ENCODE measurements at places on chromosomes 4 and X.

DNA sequence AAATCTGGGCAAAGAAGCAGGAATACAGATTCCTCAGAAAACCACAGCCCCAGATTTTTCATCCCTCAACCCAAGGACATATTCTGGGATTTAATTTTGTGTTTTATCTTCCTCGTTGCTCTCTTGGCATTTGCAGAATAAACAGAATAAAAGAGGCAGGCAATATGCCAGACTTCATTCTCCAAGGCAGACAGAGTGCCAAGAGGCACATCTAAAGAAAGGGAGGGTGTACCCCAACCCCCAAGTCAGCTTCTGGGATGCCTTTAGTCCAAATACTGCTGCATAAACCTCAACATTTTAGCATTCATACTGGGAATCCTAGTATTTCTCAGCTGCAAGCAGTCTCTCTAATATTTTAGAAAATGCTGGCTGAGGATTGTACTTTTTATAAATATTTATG is 629.2 kb downstream of the KLHL13 start:
- DNase-seq: no peak

DNA sequence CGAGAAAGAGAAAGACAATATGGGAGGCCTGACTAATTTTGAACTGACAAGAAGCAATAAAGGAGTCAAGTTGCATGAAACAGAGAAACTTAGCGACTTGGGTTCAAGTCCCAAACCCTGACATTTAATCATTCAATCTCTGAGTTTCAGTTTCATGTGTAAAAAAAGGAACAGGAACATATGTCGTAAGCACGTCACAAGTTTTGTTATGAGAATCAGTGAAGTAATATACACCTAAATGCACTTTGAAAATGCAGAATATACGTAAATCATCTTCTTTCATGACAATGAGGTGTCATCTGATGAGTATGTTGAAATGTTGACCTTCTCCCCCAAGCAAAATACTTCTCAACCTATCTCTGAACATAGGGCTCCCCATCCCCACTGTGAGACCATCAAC is 10.4 kb downstream of the ACOT9 start:
- no peak for DNase-seq

GRCh38 chrX:98717970-98718369 is 1692.1 kb downstream of the PCDH19 start:
- DNase-seq: no peak

GRCh38 chr4:182236186-182236585 is 7.0 kb upstream of the TENM3 start:
- DNase-seq: no peak

- peak; percentile 84 for DNase-seq
These were observed 81.6 kb downstream of the SORBS2 start for GRCh38 chr4:185730387-185730786.

DNA sequence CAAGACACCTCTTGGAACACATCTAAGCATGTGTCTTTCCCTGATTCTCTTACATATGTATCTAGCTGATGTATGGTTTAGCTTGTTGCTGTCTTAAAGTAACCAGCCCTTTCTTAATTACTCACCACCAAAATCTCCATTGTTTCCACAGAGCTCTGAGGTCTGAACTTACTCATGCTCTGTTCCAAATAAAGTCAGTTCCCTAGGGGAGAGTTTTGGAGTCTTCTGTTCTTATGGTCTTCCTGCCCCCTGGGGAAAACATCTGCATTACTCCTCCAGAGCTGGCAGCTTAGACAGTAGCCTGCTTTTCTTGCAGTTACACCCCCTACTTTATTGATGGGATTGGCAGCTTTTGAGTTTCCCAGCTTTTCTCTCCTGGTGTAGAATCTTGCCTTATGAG is 125.8 kb downstream of the EDA start:
- no peak for DNase-seq

DNA sequence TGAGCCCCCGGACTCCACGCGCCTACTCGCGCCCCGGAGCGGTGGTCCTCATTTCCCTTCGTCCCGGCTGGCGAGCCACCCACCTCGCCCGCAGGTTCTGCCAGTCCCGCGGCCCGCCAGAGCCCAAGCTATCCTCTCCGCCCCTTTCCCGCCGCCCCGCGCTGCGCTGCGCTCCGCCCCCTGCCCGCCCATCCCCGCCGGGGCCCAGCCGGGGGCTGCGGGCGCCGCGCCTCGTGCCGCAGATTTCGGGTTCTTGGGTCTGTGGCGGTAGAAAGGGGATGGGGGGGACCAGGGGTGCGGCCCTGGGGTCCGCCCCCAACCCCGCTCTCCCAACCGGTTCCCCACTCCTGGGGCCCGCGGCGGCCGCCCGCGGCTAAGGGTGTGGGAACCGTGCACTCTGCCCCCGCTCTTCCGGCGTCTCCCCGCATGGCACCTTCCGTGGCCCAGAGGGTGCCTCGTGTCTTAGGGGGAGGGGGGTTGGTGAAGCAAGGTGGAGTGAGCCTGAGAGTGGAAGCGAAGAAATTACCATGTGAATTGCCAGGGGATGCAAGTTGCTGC is 650.8 kb upstream of the DIPK2B start:
- no peak for DNase-seq

- DNase-seq: no peak
These were observed 85.8 kb downstream of the EVC2 start for GRCh38 chr4:5622596-5622995.

DNA sequence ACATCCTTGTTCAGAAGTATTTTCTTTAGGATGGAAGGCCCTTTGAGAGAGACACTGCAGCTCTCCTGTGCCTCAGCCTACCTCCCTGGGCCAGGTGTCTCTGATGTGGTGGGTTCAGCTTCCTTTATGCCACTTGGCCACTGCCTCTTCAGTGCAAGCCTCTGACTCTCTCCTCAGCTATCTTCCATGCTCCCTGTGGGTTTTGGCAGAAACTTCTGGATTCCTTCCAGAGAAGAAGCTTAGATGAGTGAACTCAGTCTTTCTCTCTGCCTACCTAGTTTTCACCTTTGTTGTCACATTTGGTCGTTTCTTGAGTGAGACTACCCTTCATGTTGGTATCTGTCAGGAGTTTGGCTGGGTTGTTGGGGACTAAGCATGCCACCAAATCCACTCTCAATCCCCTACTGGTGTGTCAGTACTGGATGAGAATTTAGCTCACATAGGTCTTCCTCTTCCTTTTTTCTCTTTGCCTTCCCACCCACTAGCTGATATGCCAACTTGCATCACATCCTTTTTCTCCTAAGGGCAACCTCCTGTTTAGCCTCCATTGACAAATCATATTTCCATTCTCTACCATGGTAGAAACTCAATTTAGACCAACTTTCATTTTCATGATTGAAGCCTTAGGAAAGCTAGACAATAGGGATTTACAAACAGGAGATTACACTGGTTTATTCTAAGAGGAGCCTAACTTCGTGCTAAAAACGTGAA is 32.0 kb downstream of the IL15 start:
- no peak for DNase-seq

DNA sequence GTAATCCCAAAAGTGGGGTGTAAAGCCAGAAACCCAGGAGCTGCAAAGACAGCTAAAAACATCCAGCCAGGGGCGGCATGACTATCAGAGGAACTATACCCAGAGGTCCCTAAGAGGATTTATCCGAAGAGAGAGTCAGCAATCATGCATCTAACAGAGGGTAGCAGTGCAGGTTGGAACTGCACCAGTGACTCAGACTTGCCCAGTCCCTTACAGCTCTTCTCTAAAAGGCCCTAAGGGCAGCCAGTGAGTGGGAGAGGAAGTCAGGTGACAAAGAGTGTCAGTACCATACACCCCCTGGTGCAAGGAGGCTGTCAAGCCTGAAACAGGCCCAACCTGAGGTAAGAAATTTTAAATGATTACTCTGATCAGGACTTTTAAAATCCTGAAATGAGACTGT is 88.1 kb downstream of the CAMK2D start:
- no peak for DNase-seq

GRCh38 chr4:147813109-147813773 is 81.4 kb downstream of the ARHGAP10 start:
- no peak for DNase-seq

DNA sequence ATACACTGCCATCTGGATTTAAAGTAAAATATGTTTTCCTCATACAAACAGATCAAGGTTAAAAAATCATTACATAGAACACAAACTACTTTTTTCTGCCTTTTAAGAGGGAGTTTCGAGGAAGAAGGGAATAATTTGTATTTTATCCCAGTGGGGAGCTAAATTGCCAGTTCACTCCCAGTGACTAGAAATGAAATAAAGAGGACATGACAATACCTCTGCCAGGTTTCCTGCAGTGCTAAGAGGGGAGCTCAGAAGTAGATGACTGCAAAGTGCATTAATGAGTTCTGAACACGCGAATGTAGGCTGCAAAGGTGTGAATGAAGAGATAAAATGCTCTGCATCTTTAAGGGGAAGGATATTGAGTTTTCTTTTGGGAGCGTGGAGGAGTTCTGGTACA is 69.7 kb downstream of the SRPX start:
- DNase-seq: no peak

- no peak for DNase-seq
These were observed 25.3 kb downstream of the FHIP1A start for GRCh38 chr4:151434183-151434860.

GRCh38 chr4:187562345-187562744 is 433.2 kb upstream of the ZFP42 start:
- DNase-seq: no peak

DNA sequence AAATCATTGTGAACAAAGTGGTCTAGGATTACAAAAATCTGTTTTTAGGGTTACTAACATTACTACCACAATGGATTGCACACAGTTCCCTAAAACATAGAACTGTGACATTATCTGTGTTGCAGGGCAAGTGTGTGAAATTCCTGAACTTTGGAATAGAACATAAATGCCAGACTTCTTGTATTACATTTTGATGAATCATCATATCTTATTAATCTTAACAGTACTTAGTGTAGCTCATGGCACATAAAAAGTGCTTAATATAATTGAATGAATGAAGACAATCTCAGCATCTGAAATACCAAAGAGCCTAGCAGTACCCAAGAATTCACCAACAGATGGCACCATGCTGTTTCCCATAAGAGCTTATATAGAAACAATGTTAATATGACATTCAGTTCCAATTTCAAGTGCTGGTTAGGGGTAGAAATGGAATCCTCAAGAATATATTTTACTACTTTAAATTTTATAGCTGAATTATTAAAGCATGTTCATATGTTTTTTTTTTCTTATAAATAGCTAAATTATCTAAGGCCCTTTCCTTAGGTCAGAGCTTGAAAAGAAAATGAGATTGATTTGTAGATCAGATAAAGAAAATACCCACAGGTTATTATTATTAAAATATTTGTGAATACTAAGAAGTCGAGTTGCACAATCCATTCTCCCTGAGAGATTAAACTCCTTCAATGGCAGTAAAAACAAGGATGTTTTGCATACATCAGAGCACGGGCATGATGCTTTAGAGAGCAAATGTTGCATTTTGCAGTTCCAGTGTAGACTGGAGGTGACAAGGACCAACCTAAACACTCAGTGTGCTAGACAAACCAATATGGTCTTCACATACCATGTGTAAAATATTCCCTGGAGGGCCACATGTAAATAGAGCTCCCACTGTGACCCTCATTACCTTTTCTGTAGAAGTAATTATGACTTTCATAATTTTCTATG is 25.7 kb upstream of the SHISA3 start:
- DNase-seq: peak; percentile 57

GRCh38 chr4:80362578-80363181 is 27.1 kb downstream of the CFAP299 start:
- DNase-seq: peak; percentile 38

DNA sequence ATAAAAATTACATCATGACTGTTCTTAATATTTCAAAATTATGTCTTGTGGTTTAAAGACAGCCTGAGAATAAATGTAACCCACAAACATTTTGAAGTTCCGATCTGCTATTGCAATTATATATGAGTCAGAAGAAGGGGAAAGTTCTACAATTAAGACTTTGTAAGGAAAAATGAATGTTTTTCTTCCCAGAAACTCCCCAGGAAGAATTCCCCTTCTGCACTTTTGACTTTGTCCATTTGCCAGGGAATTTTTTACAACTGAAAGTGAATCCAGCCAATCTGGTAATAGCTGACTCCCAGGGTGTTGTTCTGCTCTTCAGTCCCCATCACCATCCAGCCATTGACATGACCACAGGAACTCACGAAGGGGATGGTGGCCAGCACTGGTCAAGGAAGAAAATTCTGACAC is 61.6 kb upstream of the NOCT start:
- no peak for DNase-seq

DNA sequence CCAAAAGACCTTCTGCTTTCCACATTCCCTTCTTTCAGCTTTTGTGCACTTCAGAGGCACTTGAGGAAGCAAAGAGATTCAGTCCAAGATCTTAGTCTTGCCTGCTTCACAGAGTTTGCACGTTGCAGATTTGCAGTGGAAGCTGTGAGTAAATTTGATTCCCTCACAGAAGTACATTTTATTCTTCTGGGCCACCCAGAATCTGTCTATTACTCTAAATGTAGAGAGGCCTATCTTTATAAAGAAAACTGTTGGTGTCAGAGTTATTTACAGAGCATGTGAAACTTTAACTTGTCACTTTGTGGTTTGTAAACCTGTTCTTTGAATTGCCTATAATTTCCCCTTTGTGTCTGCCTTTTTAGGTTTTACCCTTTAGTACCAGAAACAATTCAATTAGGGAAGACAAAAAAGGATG is 15.5 kb downstream of the SPRY1 start:
- DNase-seq: no peak

- DNase-seq: peak; percentile 61
These were observed at the start of gene PLS3 for GRCh38 chrX:115560978-115561604. PLS3 (plus strand) TSS chrX:115561174; CDS start chrX:115610251, 49,077 bp downstream.

DNA sequence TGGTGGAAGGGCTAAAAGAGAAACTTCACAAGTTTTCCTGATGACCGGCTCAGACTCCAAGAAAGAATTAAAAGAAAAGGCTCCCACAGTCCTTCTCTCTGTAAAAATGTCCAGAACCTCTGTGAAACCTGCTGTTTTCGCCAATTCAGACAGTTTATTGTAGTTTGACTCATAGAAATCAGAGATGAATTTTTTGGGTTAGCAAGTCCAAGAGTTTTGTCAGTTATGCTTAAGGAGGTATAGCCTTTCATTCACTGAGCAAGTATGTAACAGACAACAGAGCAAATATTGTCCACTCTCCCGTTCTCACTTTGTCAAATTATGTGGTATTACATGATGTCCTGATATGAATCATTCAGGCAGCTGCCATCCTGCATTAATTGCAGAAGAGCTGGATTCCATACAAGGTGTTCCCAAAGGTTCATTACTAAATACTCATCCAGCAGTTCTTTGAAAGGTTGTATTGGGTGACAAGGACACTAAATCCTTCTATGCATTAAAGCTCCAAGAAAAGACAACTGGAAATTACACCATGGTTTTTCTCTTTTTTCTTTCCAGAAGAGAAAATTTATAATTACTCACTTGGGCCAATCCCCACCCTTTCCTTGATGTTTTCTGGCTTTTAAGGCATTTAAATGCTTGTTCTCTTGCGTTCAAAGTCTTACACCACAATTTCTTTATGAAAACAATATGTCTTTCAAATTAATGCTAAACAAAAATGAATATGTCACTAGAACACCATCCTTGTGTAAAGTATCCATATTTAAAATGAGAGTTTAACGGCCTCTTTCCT is 30.0 kb upstream of the PLAC1 start:
- no peak for DNase-seq

- DNase-seq: peak; percentile 10
These were observed 43.3 kb upstream of the AGA start for GRCh38 chr4:177485528-177485927.

All from kidney capillary endothelial cell (primary cell).